ENCODE measurements at places on chromosomes 3 and 15. TPM values are rescaled to one million over a fixed set of nuclear protein-coding genes. Genes with fewer than 3 reads are reported as not detected.

Gene TGFBR2
- total RNA-seq = 91.8 TPM

Gene GPR62
- total RNA-seq = not detected

Gene GHSR
- total RNA-seq = not detected

Gene PLSCR4
- total RNA-seq = 28.5 TPM

Gene TP63
- not detected for total RNA-seq

Gene TM4SF4
- total RNA-seq = 53.2 TPM

Gene LXN
- total RNA-seq = 14.0 TPM

Gene C3orf22
- not detected for total RNA-seq

Gene GOLGA8N
- total RNA-seq = 26.7 TPM
